ENCODE measurements at places on chromosomes 6 and 20.
A peak's percentile ranks its signal among the peaks of the same experiment; 100 is the strongest.

DNA sequence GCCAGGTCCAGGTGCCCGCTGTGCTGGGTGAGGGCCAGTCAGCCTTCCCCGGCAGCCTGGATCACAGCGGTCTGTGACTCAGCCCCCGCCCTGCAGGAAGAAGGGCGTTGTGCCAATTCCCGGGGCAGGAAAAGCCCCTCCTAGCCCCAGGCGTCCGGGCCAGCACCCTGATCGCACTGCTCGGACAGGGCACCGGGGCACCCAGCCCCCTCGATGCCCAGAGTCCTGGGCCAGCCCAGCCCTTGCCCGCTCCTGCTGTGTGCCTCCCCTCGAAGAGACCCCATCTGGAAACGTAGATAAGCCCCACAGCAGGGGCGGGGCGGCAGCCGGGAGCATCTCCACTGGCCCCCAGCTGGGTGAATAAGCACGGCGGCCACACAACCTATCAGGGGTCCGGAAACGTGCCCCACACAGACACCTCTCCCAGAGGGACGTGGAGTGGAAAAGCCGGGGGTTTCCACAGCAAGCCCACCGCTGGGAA is 9.9 kb downstream of the LAMA5 start:
- no peak for DNase-seq

DNA sequence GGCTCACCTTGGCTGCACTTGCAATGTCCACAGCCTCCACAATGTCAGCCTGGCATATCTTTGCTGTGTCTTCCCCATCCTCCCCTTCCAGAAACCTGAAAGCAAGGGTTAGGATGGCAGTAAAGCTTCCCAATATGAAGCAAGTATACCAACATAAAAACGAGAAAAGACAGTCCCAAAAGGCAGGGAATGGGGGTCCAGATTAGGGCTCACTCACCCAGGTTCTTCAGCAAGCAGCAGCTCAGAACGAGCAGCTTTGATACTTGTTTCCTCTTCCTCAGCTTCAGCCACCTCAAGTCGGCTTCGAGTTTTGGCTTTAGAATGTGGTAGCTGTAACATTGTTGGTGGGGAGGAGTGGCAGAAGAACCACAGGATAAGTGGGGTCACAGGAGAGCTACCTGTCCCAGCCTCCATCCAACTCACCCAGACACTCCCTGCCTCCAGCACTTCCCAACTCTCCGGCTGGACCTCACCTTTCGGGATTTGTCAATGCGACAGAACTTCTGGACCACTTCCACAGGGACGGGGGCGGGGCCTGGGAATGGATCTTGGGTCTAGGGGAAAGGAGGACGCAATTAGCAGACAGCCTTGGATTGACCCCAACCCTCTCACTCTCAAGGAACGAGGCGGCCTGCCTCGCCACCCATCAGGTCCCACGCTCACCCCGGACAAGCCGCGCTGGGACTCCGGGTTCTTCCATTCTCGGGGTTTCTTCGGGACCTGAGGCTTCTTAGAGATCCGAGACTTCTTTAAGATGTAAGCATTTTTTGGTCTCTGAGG is 708 bp downstream of the WDR46 start:
- DNase-seq = no peak

GRCh38 chr20:3068986-3069900 is 2.2 kb upstream of the OXT start:
- no peak for DNase-seq

DNA sequence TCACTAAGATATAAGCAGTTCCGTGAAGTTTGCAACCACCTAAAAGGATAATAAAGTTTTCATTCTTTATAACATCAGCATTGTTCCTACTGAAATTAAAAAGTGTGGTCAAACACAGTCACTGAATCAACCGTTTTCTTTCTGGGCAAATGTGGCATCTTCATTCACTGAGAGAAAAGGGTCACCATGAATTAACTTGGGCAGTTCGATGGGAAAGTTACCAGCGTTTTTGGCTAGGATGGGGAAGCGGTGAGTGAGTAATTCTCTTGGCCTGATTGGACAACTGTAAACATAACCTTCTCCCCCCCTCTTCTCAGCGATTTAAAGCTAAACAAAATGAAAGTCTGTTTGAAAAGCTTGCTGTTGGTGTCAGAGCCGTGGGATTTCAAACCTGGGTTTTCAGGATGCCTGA is 181.8 kb downstream of the SASH1 start:
- no peak for DNase-seq

DNA sequence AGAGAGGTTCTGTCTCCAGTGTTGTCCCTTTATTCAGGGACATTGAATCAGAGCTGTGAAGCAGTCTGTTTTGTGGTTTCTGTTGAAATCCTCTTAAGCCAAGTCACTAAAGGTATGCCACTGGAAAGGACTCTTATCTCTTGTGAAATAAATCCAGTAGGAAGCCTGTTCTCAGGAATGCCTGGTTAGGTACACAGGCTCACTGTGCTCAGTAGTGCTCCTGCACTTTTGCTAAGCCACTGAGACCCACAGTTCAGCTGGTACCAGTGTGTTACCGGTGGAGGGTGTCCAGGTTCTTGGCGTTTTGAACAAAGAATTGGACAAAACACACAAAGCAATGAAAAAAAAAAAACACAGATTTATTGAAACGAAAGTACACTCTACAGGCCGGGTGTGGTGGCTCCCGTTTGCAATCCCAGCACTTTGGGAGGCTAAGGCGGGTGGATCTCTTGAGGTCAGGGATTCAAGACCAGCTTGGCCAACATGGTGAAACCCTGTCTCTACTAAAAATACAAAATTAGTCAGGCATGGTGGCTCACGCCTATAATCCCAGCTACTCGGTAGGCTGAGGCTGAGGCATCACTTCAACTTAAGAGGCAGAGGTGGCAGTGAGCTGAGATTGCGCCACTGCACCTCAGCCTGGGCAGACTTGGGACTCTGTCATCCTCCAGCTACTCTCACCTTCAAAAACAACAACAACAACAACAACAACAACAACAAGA is 186.1 kb downstream of the JARID2 start:
- no peak for DNase-seq

DNA sequence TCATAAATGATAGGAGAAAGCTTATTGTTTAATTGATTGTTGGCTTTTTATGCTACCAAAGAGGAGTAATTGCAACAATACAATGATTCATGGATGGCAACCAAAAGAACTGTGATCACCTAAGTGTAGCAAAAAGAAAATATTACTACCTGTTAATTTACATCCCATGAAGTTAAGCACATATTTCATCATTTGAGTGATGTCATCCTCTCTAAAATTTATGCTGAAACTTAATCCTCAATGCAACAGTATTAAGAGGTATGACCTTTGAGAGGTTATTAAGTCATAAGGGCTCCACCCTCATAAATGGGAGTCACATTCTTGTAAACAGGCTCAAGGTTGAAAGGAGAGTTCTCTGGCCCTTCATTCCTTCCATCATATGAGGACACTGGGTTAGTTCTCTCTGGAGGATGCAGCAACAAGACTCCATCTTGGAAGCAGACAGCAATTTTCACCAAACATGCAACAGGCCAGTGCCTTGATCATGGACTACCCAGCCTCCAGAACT is 190.6 kb upstream of the GRIK2 start:
- no peak for DNase-seq

- DNase-seq = no peak
Observed at GRCh38 chr6:29510202-29510601, 22.4 kb upstream of the MAS1L start.

DNA sequence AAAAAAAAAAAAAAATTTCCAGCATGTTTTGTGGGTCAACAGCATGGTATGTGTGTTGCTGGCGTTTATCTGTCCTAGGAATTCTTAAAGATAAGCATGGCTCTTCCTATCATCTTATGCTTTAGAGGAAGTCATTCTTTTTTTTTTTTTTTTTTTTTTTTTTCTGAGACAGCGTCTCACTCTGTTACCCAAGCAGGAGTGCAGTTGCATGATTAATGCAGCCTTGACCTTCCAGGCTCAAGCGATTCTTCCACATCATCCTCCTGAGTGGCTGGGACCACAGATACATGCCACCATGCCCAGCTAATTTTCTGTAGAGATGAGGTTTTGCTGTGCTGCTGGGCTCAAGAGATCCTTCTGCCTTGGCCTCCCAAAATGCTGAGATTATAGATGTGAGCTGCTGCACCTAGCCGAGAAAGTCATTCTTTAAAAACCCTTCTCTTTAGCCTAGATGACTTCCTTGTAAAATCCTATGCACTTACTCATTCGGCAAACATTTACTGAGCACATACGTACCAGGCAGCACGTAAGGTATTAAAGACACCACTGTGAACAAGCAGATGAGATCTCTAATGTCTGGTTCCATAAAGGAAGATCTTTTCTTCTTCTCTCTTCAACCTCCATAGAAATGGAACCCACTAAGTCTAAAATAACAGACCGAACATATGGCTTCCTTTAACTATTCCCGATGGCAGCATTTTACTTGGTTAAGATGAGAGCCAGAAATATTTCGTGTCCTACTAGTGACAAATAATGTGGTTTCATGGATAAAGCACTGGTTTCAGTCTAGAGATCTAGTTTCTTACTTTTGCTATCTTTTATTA is 122.4 kb downstream of the RIN2 start:
- DNase-seq = no peak

DNA sequence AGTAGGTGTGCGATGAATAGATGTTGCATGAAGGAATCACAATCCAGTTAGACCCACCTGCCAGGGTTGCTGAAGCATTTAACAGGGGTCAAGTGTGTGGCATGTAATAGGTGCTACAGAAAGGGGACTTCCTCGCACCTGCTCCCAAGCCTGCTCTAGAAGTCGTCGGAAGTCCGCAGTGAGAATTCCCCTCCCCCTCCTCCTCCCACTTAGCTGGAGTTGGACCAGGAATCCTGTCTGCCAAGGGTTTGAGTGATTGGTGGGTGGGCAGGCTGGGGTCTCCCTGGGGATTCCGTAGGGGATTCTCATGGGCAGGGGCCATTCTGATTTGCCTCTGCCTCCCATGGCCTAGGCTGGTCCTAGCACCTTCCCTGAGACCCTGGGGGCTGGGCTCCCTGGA is 10.3 kb downstream of the SCRT2 start:
- DNase-seq = no peak

GRCh38 chr6:144351379-144352127 is 66.4 kb downstream of the UTRN start:
- no peak for DNase-seq

- DNase-seq = no peak
Observed at GRCh38 chr6:152298055-152298647, 339.0 kb downstream of the SYNE1 start.

DNA sequence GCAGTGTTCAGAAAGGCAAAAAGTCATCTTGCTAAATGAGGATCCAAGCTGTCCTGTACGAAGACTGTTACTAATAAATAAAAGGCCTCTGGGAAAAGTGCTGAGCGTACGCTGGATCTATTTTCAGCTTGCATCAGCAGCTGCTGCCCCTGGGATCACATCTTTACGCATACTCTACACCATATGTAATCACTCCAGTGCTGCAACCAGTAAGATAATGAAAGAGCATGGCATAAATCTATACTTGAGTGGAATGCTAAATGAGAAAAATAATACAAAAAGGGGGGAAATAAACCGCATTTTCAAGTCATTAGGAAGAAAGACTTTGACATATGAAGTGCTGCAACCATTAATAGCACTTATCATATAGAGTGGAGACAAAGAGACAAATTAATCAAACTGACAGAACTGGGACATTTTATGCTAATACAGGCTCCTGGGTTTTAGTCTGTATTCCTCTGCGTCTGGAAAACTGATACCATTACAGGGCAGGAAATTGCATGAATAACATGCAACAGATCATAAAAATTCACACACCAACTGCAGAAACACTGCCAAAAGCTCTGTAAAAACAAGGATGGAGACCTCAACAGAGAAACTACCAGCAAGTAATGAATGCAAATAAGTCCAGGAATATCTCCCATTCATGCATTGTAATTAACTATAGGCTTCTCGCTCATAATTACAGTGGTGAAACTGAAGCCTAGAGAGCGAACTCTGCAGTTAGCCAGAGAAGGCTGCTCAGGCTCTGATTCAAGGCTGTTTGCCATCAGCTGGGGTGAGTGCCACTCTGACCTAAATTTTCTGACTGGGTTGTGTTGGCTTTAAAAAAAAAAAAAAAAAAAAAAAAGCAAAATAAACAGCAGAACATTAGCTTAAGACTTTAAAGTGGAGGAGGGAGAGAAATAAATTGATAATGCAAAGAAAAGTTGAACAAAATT is 83.8 kb downstream of the GJA10 start:
- no peak for DNase-seq

- no peak for DNase-seq
Observed at GRCh38 chr20:39538317-39538716, 576.2 kb downstream of the DHX35 start.

- DNase-seq = peak; percentile 37
Observed at GRCh38 chr20:38673725-38674091, 50.6 kb upstream of the SLC32A1 start.

DNA sequence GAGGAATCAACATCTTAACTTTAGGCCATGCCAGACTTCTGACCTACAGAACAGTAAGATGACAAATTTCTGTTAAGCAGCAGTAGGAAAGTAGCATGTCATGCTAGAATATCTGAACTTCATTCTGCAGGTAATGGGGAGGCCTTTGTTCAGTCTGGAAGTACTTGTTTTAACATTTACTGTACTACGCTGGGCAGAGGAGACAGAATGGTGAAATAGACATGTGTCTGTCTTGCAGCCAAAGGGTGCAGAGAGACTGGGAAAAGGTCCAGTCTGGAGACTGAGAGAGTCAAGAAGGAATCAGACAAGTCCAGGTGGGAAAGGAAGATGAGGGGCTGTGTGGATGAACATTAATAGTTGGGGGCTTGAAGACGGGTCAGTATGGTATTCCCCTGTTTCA is 17.5 kb upstream of the ZBTB2 start:
- no peak for DNase-seq

DNA sequence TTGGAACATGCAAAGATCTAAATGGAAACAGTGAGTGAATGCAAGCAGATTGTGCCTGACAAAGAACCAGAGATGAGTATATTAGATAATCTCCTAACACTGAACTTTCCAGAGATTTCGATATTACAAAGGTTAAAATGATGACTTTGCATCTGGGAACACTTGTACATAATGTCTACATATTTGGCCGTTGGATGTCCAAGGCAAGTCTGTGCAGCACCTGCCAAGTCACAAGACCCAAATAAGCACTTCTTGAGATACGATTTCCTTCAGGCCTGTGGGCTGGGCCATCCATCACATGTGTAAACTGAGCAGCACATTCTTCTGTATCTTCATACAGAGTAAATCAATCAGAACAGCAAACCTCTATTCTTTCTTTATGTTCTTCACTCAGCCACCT is 32.5 kb upstream of the SMLR1 start:
- DNase-seq = no peak

- no peak for DNase-seq
Observed at GRCh38 chr6:119197271-119197670, 118.8 kb upstream of the FAM184A start.

GRCh38 chr20:58583586-58583985 is 67.5 kb upstream of the STX16 start:
- no peak for DNase-seq

DNA sequence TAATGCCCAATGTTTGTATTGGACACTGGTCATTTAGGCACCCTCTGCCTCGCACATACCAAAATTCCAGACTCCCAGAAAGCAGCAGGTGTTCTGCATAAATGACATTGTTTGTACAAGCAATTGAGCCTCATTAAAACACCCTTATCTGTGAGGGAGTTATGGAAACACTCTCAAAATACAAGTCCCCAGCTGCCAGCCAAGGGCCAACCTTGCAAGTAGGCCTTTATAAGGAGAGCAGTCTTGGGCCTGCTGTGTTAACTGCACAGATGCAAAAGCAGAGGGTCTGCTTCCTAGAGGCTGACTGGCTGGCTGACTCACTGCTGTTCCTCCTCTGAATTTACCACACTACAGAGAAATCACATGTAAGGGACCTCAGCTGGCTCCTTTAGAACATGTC is 150.4 kb upstream of the HMGN3 start:
- DNase-seq = peak; percentile 90
